ENCODE measurements at places on chromosomes 2 and 18. TPM values are rescaled to one million over a fixed set of nuclear protein-coding genes. Genes with fewer than 3 reads are reported as not detected.

Gene PTH2R
- total RNA-seq, result 6.0 TPM

Gene EPB41L3
- 0.44 TPM for total RNA-seq

Gene RFTN2
- not detected for total RNA-seq

Gene ALK
- not detected for total RNA-seq

Gene IKZF2
- total RNA-seq, result 0.65 TPM

Gene ADAM23
- 0.02 TPM for total RNA-seq

Gene PLCL1
- 8.9 TPM for total RNA-seq

Gene INPP5D
- 5.6 TPM for total RNA-seq

Gene MYL1
- not detected for total RNA-seq

Gene CIAO1
- 94.3 TPM for total RNA-seq

- H3K36me3 ChIP-seq, result no peaks in the 10 kb centered on the region
- no peak overlapping the region for H3K4me3 ChIP-seq
- DNase-seq, result no peak
Observed at GRCh38 chr2:25421289-25421688, 79.6 kb upstream of the DNMT3A start.

GRCh38 chr2:120590841-120591240, 144.8 kb upstream of the GLI2 start:
- no peak overlapping the region for H3K4me3 ChIP-seq
- no peak for DNase-seq
- no peak overlapping the region for H3K27ac ChIP-seq
- H3K27me3 ChIP-seq, result peaks cover 20% of the 10 kb centered on the region
- peaks cover 9% of the 10 kb centered on the region for H3K4me1 ChIP-seq

- H3K4me3 ChIP-seq, result no peak overlapping the region
- peaks cover 19% of the 10 kb centered on the region for H3K27me3 ChIP-seq
- DNase-seq, result no peak
Observed at GRCh38 chr2:23377771-23378170, 7.2 kb upstream of the KLHL29 start.

DNA sequence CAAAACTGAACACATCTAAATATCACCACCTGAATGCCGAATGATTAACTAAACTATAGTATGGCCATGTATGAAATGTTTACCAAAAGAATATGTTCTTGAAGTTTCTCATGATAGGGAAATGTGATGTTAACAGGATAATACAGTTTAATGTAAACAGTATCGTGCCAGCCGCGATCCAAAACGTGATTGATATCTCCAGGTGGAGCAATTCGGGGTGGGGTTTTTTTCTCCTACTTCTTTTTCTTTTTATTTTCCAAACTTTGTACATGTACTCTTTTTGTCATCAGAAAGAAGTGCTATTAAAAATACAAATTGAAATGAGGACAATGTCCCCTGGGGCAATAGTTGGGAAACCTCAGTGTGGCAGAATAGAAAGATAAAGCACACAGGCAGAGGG, 4.0 kb upstream of the BIN1 start:
- DNase-seq, result no peak
- no peak overlapping the region for H3K4me3 ChIP-seq

DNA sequence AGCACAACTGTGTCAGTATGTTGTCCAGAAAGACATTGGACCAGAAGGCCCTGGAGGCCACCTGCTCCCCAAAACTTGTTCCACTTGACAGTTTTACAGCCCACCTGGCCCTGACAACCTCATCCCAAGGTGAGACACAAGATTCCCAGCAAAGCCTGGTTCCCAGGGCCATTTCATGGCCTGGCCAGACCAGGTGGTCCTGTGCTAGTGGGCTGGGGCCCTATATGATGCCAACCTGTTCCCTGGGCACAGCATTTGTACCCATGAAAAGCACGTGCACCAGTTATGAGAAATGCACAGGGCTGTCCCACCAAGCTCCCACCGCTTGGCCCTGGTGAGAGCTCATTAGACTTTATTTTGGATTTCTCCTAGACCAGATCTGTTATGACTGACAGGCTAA, 6.0 kb upstream of the SP140L start:
- H3K4me1 ChIP-seq, result peaks cover 9% of the 10 kb centered on the region
- no peak for DNase-seq
- no peak overlapping the region for H3K4me3 ChIP-seq
- H3K27me3 ChIP-seq, result no peaks in the 10 kb centered on the region
- no peaks in the 10 kb centered on the region for H3K36me3 ChIP-seq

DNA sequence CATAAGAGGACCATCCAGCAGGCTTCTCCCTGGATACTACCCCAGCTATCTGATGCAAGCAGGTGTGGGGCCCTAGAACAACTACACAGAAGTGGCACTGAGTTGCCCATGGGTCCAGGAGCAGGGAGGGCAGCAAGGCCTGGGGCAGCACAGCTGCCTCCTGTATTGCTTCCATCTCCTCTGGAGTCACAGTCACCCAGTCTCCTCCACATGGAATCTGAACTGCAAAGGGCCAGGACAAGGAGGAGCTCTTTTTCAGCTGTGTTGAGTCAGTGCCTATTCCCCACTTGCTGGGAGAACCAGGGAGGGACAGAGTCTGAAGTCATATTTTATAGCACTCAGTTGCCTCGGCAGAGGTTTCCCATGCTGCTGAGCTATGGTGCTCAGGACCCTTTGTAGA, 67.9 kb upstream of the ALPP start:
- H3K27me3 ChIP-seq, result no peaks in the 10 kb centered on the region
- H3K4me1 ChIP-seq, result no peaks in the 10 kb centered on the region
- DNase-seq, result no peak
- H3K36me3 ChIP-seq, result no peaks in the 10 kb centered on the region

GRCh38 chr2:61354543-61355197, 116.2 kb downstream of the USP34 start:
- peaks cover 42% of the 10 kb centered on the region for H3K36me3 ChIP-seq
- H3K4me3 ChIP-seq, result no peak overlapping the region
- H3K27ac ChIP-seq, result no peak overlapping the region
- no peaks in the 10 kb centered on the region for H3K27me3 ChIP-seq
- no peak for DNase-seq
- H3K4me1 ChIP-seq, result no peaks in the 10 kb centered on the region

- no peak overlapping the region for H3K27ac ChIP-seq
- H3K27me3 ChIP-seq, result no peaks in the 10 kb centered on the region
- H3K4me3 ChIP-seq, result no peak overlapping the region
- H3K36me3 ChIP-seq, result no peaks in the 10 kb centered on the region
- no peak for DNase-seq
- H3K4me1 ChIP-seq, result peaks cover 18% of the 10 kb centered on the region
Observed at GRCh38 chr18:48569139-48569914, 30.5 kb downstream of the CTIF start.

GRCh38 chr2:41320491-41320890, 727.3 kb upstream of the PKDCC start:
- H3K4me1 ChIP-seq, result no peaks in the 10 kb centered on the region
- H3K36me3 ChIP-seq, result no peaks in the 10 kb centered on the region
- H3K27me3 ChIP-seq, result no peaks in the 10 kb centered on the region
- H3K27ac ChIP-seq, result no peak overlapping the region
- no peak for DNase-seq
- no peak overlapping the region for H3K4me3 ChIP-seq

- no peaks in the 10 kb centered on the region for H3K4me1 ChIP-seq
- no peaks in the 10 kb centered on the region for H3K27me3 ChIP-seq
- no peak for DNase-seq
- H3K27ac ChIP-seq, result no peak overlapping the region
- H3K4me3 ChIP-seq, result no peak overlapping the region
- H3K36me3 ChIP-seq, result no peaks in the 10 kb centered on the region
Observed at GRCh38 chr2:28185891-28186290, 206.8 kb upstream of the FOSL2 start.

DNA sequence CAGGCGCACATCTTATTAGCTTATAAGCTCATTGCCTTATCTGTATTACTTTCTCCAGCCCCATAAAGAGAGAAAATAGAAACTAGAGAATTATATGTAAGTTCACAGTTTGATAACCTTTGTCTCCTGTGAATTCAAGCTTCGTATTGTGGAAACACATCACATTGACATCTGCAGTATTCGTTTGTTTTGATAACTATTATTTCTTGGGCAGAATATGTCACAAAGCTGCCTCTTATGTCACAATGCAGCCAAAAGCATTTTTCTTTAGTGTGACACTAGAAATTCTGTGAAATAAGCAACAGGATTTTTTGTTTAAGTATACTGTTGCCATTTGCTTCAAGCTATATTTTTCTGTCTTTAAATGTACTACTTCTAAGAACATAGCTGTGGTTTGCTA, 221.5 kb downstream of the DOK6 start:
- H3K4me3 ChIP-seq, result no peak overlapping the region
- H3K27me3 ChIP-seq, result no peaks in the 10 kb centered on the region
- H3K27ac ChIP-seq, result no peak overlapping the region
- no peaks in the 10 kb centered on the region for H3K4me1 ChIP-seq
- H3K36me3 ChIP-seq, result no peaks in the 10 kb centered on the region

DNA sequence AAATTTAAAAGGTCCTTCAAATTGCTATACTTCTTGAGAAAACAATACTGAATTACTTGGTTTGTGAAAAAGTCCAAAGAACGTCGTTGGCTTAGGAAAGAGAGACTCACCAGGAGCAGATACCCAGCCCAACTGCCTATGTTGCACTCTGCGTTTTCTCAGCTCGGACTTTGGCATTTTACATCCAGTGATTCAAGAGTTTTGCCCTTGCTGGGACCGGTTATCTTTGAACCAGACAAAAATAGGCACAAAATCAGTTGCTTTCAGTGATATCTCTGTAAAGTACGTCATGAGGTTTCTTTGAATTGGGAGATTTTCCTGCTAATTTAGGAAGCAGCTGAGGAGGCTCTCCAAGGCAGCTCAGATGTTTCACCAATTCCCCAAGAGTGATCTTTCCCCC, 29.3 kb downstream of the FHOD3 start:
- H3K27ac ChIP-seq, result no peak overlapping the region
- no peaks in the 10 kb centered on the region for H3K36me3 ChIP-seq

- no peaks in the 10 kb centered on the region for H3K4me1 ChIP-seq
- H3K36me3 ChIP-seq, result no peaks in the 10 kb centered on the region
- peaks cover 8% of the 10 kb centered on the region for H3K27me3 ChIP-seq
- no peak overlapping the region for H3K27ac ChIP-seq
- no peak for DNase-seq
- H3K4me3 ChIP-seq, result no peak overlapping the region
Observed at GRCh38 chr18:37525262-37525585, 40.4 kb downstream of the CELF4 start.

DNA sequence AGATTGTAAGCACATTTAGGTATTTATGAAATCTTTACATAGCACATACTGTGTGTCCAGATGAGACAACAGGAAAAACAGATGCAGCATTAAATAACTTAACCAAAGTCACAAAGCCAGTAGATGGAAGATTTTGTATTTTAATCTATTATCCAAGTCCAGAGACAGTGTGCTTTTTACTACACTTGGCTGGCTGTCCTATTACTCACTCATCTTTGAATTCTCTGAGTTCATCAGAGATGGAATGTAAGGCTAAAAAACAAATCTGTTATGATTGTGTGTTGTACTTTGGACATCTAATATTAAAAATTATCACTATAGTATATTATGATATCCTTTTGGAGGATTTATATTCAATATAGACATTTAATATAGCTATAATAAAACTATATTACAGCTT, 1189.4 kb downstream of the DSC3 start:
- H3K4me1 ChIP-seq, result no peaks in the 10 kb centered on the region
- no peaks in the 10 kb centered on the region for H3K27me3 ChIP-seq
- H3K36me3 ChIP-seq, result no peaks in the 10 kb centered on the region
- H3K27ac ChIP-seq, result no peak overlapping the region
- no peak overlapping the region for H3K4me3 ChIP-seq

- no peaks in the 10 kb centered on the region for H3K4me1 ChIP-seq
- no peak for DNase-seq
- H3K4me3 ChIP-seq, result no peak overlapping the region
- H3K27ac ChIP-seq, result no peak overlapping the region
- H3K27me3 ChIP-seq, result no peaks in the 10 kb centered on the region
Observed at GRCh38 chr2:150732491-150732890, 245.0 kb upstream of the RND3 start.

- peaks cover 12% of the 10 kb centered on the region for H3K27me3 ChIP-seq
- no peaks in the 10 kb centered on the region for H3K4me1 ChIP-seq
- DNase-seq, result peak; percentile 40
- H3K36me3 ChIP-seq, result no peaks in the 10 kb centered on the region
- H3K27ac ChIP-seq, result no peak overlapping the region
Observed at GRCh38 chr2:66587216-66587615, 152.3 kb downstream of the MEIS1 start.

- H3K27me3 ChIP-seq, result no peaks in the 10 kb centered on the region
- no peak for DNase-seq
- H3K27ac ChIP-seq, result no peak overlapping the region
- no peaks in the 10 kb centered on the region for H3K36me3 ChIP-seq
Observed at GRCh38 chr2:232523402-232523681, 2.6 kb upstream of the CHRND start.

DNA sequence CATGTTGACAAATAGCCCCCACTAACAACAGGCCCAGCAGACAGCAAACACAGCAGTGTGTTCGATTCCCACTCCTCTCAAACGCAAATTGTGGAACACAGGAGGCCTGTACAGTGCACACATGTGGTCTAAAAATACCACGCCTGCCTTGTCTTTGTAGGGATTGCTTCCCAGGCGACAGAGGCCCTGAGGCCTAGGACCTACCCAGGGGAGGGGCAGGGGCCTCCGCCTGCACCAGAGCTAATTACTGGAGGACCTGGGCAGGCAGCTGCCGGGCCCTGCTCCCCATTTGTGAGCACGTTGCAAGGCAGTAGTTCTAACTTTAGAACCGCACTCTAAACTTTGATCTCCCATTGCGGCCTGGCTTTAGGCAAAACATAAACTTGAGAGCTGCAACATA, 316.0 kb downstream of the TXNL1 start:
- no peak for DNase-seq
- no peak overlapping the region for H3K27ac ChIP-seq
- no peaks in the 10 kb centered on the region for H3K27me3 ChIP-seq
- H3K4me1 ChIP-seq, result no peaks in the 10 kb centered on the region

DNA sequence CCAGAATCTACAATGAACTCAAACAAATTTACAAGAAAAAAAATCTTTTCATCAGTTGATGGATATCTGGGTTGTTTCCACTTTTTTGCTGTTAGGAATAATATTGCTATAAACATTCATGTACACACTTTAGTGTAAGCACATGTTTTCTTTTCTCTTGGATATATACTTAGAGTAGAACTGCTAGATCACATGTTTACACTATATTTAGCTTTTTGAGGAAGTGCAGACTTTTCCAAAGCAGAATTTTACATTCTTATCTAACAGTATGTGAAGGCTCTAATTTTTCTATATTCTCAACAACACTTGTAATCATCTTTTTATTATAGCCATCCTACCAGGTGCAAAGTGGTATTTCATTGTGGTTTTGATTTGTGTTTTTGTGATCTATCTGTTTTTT, 103.6 kb upstream of the RMP24 start:
- no peaks in the 10 kb centered on the region for H3K4me1 ChIP-seq
- no peaks in the 10 kb centered on the region for H3K27me3 ChIP-seq
- DNase-seq, result no peak
- no peak overlapping the region for H3K27ac ChIP-seq

- H3K4me3 ChIP-seq, result no peak overlapping the region
- H3K27ac ChIP-seq, result no peak overlapping the region
- H3K27me3 ChIP-seq, result no peaks in the 10 kb centered on the region
Observed at GRCh38 chr2:36270758-36271157, 84.8 kb upstream of the CRIM1 start.

- no peak for DNase-seq
- H3K27ac ChIP-seq, result no peak overlapping the region
- no peaks in the 10 kb centered on the region for H3K4me1 ChIP-seq
Observed at GRCh38 chr2:22290302-22290701, 1094.7 kb upstream of the KLHL29 start.
